ENCODE measurements at places on chromosomes 7 and 10. TPM values are rescaled to one million over a fixed set of nuclear protein-coding genes. Genes with fewer than 3 reads are reported as not detected.

- DNase-seq = no peak
Measured at GRCh38 chr10:93590638-93591037, 10.4 kb downstream of the RBP4 start.

DNA sequence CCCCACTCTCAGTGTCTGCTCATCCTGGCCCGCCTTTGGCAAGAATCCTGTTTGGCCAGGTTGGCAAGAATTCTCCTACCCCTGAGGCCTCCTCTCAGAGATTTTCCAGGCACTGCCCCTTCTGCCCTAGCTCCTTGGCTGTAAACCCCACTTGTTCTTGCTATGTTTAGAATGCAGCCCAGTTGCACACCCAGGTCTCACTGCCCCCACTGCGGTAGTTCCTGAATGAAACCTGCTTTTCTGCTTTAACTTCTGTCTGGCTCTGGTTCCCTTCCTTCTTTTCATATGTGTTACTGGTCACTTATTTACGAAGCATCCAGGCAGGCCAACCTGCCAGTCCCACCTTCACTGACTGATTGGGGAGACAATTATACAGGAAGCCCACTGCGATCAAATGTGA lies 576.9 kb downstream of the GLRX3 start:
- no peak for DNase-seq

DNA sequence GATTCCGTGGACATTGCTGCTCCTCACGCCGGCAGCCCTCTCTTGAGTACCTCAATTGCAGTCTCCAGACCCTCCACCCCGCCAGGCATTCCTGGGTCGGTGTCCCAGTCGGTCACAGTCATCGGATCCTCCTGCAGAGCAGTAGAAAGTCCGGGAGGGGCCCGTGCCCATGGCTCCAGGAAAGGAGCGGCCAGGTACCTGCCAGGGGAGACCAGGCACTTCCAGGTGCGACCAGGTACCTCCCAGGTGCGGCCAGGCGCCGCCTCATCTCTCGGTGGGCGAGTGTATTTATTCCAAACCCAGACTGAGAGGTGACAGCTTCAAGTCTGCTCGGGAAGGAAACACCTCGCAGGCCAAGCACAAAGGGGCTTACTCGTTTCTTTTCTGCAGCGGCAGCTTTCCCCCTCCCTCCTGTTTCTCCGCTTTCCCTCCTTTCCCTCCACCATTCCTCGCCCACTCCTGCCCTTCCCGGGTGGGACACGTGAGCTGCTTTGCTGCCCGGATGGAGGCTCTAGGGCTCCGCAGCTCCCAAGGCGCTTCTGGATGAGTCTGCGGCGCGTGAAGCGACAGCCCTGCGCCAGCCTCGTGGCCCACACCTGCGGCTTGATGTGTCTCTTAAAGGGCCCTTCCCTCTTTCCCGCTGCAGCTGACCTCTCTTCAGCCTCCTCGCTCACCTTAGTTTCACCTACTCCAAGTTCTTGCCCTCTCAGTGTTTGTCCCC lies 39.4 kb upstream of the AGK start:
- peak; percentile 41 for DNase-seq

Gene NXPH1
- total RNA-seq = not detected

GRCh38 chr10:23442936-23443335 lies 4.1 kb downstream of the OTUD1 start:
- no peak for DNase-seq

GRCh38 chr7:70694434-70694970 lies 437.4 kb upstream of the GALNT17 start:
- DNase-seq = no peak

DNA sequence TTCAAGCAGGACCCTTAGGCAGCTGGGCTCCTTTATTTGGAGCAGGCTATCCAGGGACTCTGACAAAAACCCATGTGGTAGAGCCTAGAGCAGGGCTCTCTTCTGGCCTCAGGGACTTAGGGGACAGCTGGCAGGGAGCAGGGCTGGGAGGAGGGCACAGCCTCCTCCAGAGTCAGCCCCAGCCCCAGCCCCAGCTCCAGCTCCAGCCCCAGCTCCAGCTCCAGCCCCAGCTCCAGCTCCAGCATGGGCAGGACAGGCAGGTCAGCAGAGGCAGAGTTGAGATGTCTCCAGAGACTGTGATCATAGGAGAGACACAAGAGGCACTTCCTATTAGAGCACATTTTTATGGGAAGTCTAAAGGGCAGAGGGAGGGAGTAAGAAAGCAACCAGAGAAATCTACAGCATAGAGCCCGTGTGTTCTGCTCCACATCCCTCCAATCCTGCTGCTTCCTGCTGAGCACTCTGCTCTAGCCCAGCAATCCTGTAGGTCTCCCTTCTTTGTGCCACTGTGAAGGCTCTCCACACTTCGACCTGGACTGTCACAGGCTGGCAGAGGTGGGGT lies 13.3 kb upstream of the C10orf53 start:
- DNase-seq = no peak

GRCh38 chr10:91761721-91762120 lies 36.5 kb upstream of the TNKS2 start:
- DNase-seq = no peak

Gene COL13A1
- total RNA-seq = not detected

- no peak for DNase-seq
Measured at GRCh38 chr7:122546496-122546895, 152.4 kb downstream of the RNF133 start.

GRCh38 chr7:80294346-80294745 lies 159.7 kb downstream of the GNAI1 start:
- no peak for DNase-seq

Gene TASOR2
- total RNA-seq = 52.0 TPM

GRCh38 chr7:151024435-151025056 lies at the start of gene ATG9B:
TSS of gene ATG9B (minus strand) at chr7:151024494. CDS start at chr7:151024423, 71 bp downstream.
- DNase-seq = no peak

DNA sequence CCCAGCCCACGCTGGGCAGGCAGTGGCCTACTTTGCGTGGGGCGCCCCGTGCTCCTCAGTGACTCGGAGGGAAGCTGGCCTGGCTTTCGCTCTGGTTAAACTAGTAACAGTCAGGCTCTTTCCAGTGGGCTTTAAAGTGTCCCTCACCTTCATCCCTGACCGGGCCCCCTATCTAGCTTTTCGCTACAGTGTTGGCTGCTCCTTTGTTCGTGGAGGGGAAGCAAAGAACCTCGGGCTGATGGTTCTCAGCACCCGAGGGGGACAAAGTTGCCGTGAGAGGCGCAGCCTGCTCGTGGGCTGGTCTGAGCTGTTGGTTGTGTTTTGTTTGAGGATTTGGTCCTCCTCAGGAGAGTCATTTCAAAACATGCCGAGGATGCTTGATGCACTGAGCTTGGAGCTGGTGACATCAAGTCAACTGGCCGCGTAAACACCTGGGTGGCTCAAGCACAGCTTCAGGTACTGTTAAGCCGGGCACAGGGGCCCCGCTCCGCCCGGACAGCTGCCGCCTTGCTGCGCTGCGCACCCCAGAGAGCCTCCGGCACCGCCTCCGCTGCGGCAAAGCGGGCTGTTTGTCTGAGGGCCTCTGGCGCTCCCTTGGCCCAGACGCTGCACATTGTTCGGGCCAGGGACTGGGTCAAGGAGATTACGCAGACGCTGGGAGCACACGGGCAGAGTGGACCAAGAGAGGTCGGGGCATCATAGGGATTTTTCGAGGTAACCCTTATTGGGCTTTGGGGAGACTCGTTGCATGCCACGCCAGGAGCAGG lies 1.6 kb downstream of the DLX6 start:
- no peak for DNase-seq

Gene ANAPC16
- total RNA-seq = 61.4 TPM

Gene OR9A2
- total RNA-seq = not detected

Gene VAX1
- not detected for total RNA-seq

DNA sequence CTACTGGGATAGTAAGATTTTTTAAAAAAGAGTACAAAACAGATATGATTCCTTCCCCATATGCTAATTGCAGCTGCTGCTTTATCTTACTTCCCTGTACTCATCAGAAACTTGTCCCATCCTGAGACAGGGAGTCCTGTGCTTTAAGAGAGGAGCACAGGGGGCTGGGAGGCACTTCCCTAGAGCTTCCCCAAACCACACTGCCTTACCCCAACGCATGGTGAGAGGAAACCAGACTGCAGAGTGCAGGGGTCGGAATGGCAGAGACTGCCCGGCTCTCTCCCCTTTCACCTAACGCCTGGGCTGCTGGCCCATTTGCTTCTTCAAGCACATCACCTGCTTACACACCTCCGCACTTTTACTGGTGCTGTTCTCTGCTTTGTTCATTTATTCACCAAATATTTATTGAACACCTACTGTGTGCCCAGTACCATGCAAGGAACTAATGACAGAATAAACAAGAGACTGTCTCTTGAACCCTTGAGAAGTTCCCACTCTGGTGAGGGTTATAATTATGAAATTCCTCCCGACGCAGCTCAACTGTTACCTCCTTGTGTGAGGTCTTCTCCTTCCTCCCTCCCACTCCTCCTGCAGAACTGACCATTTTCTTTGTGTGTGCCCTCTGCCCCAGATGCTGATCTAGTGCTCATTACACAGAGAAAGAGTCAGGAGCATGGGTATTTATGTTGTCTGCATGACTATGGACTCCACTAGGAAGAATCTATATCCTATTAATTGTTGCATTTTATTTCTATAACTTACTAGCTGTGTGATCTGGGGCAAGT lies 289.7 kb downstream of the TCF7L2 start:
- no peak for DNase-seq
